ENCODE measurements at places on chromosomes 6 and 20. TPM values are rescaled to one million over a fixed set of nuclear protein-coding genes. Genes with fewer than 3 reads are reported as not detected.

Gene VSX1
- total RNA-seq: not detected

Gene MYO6
- total RNA-seq: 78.3 TPM

Gene KIFC1
- total RNA-seq: 14.7 TPM

Gene GPSM3
- total RNA-seq: 11.1 TPM

Gene POM121L2
- 0.11 TPM for total RNA-seq

Gene CCDC167
- 11.0 TPM for total RNA-seq

Gene C20orf144
- total RNA-seq: not detected

Gene AGER
- total RNA-seq: 4.4 TPM

Gene BPIFB4
- total RNA-seq: not detected

Gene MACROD2
- total RNA-seq: 6.6 TPM

Gene MEI4
- total RNA-seq: not detected

Gene MYB
- 51.1 TPM for total RNA-seq

Gene ALDH8A1
- total RNA-seq: 0.56 TPM

Gene HTR1E
- not detected for total RNA-seq

Gene GPR63
- total RNA-seq: 1.8 TPM

Gene OVOL2
- total RNA-seq: 21.7 TPM

Gene GNRH2
- 0.64 TPM for total RNA-seq

Gene FAM210B
- 30.2 TPM for total RNA-seq

Gene MYLK4
- total RNA-seq: 0.34 TPM

Gene PRR18
- not detected for total RNA-seq

Gene ZC2HC1B
- not detected for total RNA-seq

Gene HLA-DRB1
- 191 TPM for total RNA-seq

Gene NUS1
- total RNA-seq: 29.6 TPM

Gene TREM1
- total RNA-seq: not detected

All from left colon (tissue), 2 donors.